ENCODE measurements at places on chromosomes 3 and 15. TPM values are rescaled to one million over a fixed set of nuclear protein-coding genes. Genes with fewer than 3 reads are reported as not detected.

DNA sequence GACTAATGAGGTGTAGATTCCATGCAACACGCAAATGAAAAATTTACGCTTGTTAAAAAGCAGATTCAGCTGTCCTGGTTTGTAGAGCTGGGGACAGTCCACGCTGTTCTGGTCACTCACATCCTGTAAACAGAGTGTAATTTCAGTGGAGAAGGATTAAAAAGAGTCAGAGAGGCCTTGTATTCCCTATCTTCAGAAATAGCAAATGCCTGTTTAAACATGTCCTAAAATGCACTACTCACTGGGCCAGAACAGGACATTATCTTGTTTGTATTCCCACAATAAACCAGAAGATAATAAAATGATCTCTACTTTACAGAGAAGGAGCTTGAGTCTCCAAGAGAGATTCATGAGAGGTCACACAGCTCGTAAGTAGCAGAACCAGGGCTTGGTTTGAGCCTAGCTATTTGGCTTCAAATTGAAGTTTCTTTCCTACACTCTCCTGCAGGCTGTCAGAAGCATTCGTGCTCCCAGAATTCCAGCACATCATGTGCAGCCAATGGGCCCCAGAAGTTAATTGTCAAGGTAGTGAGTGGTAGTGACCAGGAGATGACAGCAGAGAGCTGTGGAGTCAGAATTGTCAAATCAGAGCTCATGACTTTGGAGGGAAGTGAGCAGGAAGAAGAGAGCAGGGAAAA, 242.5 kb downstream of the ATP8B4 start:
- no peak for DNase-seq

DNA sequence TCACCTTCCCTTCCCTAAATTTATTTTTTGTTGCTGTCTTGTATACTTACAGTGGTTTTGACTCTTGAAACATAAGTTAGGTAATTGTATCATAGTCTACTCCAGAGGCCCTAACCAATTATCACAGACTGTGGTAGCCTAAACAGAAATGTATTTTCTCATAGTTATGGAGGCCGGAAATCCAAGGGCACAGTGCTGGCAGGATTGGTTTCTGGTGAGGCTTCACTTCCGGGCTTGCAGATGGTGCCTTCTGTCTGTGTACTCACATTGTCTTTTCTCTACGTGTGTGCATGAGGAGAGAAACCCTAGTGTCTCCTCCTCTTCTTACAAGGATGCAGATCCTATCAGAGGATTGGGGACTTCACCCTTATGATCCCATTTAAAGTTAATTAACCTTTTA, 290.2 kb upstream of the KCNMB2 start:
- DNase-seq, result no peak

DNA sequence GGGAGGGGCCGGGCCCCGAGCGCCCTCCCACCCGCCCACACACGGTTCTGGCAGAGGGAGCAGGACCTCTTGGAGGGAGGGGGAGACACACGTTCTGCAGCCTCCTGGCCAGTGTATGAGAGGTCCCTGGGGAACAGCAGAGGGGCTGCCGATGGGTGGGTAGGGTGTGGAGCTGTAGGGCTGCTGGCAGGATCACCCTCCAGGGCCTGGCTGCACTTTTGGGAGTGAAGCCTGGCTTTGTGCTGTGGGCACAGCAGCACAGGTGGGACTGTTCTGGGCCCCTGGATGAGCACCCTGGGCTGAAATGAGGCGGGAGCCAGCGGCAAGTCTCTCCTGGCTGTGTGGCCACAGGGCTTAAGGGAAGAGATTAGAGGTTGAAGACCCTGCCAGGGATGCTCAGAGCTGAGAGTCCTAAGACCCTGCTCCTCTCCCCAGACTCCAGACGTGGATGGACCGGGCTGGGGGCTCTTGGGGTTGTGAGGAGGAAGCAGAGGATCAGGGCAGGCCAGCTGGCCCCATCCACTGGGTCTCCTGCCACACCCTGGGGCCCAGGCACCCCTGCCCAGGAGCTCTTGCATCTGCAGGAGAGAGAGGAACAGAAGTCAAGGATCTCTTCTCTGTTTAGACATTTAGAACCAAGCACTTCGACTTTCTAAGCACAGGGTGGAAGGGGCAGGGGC, 45.2 kb downstream of the RGMA start:
- DNase-seq, result no peak

- DNase-seq, result no peak
Measured at GRCh38 chr15:77832874-77833273, 200.2 kb upstream of the LINGO1 start.

GRCh38 chr3:107063351-107063750, 313.9 kb upstream of the CCDC54 start:
- no peak for DNase-seq

DNA sequence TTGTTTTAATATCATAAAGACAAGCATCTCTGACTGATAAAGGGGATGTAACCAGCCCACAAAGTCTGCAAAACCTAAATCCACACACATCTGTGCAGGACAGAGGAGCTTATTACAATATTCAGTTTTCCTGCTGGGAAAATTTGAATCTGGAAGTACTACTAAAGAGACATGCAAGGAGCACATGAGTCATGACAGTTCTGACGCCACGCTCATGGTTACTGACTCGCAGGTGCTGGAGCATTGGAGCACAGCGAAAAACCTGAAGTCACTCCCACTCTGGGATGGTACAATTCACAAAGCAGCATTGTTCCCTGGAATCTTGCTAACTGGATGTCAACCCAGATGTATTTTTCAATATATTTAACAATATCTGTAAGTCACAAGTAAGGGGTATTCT, 7.6 kb upstream of the ISL2 start:
- DNase-seq, result no peak

GRCh38 chr15:93703092-93703739, 528.1 kb upstream of the MCTP2 start:
- no peak for DNase-seq

DNA sequence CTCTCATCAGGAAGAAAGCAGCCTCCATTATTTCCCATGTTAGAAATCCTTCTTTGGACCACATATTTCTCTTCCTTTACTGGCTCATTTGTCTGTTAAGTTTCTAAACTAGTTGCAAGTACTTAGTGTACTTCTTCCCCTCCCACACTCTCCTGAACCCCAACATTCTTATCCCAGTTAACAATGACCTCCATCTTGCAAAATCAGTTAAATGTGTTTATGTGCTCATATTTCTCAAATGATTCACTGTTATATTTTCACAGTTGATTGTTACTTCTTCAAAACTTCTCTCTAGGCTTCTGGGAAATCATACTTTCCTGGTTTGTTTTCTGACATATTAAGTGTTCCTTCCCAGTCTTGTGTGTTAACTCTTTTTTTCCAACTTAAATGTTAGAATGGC, 856.9 kb downstream of the EPHA3 start:
- DNase-seq, result no peak

DNA sequence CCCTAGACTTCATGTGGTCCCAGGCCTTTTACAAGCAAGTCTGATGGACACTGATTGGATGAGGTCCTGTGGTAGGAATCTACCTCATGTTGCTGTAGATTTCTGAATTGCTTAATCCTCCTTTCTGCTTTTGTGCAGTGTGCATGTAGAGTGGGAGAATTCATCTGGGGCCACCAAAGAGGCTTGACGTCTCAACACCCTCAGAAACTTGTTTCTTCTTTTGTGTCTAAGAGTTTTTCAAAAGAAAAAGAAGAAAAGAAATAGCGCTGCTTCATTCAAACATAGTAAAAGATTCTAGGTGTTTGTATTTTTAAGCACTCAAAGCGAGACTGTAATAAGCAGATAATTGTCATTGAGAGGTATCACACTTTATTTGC, 46.2 kb downstream of the NR1D2 start:
- peak; percentile 55 for DNase-seq

- no peak for DNase-seq
Measured at GRCh38 chr3:129812589-129812988, 80.9 kb downstream of the TMCC1 start.

DNA sequence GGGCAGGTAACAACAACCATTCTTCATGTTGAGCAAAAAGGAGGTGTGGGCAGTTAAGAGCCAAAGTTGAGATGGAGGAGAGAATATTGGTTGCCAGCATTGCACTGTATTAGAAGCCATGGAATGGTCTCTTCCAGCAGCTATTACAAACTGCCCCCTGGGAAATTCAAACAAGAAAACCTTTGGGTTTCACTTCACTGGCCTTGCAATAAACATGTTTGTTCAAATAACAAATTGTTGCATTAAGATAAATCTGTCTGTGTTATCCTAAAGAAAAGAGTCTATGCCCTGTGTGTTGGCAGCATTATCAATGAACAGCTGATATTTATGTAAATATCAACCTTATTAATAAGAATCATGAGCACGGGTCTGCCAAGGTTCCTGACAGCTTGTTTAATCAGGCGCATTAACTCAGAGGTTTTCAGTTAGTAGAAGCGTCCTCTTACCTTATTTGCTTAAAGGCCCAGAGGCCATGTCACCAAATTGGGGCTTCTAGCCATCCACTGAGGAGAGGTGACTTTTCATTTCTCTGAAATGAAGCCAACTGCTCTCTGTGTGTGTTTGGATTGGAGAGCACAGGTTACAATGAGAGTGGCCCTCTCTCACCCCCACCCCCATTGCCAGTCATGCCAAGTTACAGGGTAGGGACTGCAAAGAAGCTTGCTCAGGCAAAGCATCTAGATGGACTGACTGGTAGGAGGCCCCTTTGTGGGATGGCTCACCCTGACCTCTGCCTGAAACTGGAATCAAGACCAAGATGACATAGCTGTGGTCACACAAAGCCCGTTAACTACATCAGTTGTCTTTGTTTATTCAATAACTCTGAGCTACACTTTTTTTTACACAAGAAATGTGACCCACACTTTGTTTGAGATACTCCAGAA, 10.5 kb downstream of the FILIP1L start:
- DNase-seq, result no peak

- no peak for DNase-seq
Measured at GRCh38 chr3:155495387-155495786, 201.9 kb upstream of the STRIT1 start.

- DNase-seq, result no peak
Measured at GRCh38 chr3:175238801-175239200, 379.7 kb downstream of the NAALADL2 start.

- no peak for DNase-seq
Measured at GRCh38 chr3:41041899-41042298, 157.4 kb upstream of the CTNNB1 start.

DNA sequence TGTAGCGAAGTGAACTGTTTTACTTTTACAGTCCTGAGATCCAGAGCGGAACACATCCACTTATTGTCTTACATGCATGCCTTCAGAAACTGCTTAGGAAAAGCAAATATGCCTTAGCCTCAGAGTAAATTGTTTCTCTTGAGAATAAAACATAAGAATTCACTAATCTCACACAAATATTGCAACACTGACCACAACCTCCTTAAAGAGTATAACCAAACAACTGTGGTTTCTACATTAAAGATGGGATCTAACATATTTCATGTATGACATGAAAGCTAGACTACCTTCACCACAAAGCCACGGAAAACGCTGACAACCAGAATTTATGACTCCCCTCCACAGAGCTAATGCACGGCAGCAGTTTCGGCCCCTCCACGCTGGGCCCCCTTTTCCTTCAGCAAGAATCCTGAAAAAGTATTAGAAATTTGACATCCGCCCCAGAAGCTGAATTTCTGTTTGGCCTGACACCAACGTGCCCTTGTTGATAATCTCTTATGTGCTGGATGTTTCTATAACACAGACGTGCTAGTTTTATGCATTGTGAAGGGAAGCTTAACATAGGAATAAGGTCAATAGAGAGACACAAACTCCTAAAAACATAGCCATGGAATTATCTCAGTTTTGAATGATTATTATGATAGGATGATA, 84.6 kb downstream of the GREM1 start:
- DNase-seq, result no peak

GRCh38 chr15:67100801-67101581, 35.6 kb downstream of the SMAD3 start:
- no peak for DNase-seq

- DNase-seq, result no peak
Measured at GRCh38 chr3:148820361-148821245, 7.0 kb upstream of the CPB1 start.

DNA sequence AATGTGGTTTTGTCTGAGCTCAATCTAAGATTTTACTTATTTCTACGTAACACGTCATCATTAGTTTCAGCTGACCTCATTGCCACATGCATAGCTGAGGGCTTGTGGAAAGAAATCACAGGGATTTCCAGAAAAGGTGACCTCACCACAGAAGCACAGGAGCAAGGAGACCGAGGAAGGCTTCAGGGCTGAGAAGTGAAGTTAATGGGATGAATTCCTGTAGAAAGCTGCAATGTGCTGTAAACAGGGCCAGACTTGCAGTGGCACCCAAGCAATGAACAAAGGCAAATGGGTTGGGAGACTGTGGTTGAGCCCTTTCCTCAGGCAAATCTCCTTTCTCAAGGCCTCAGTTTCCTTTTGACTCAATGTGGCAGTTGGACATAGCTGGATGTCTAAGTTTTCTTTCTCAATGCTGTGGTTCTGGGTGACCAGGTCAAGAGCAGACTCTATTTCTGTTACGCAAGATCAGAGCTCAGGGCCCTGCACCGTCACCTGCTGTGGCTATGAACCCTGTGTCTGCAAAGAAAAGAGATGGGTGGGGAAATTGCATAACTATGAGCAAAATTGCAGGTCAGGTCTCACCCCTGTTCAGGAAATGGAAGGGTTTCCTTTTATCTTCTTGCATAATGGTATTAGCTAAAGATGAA, 252.2 kb upstream of the TBL1XR1 start:
- DNase-seq, result no peak

DNA sequence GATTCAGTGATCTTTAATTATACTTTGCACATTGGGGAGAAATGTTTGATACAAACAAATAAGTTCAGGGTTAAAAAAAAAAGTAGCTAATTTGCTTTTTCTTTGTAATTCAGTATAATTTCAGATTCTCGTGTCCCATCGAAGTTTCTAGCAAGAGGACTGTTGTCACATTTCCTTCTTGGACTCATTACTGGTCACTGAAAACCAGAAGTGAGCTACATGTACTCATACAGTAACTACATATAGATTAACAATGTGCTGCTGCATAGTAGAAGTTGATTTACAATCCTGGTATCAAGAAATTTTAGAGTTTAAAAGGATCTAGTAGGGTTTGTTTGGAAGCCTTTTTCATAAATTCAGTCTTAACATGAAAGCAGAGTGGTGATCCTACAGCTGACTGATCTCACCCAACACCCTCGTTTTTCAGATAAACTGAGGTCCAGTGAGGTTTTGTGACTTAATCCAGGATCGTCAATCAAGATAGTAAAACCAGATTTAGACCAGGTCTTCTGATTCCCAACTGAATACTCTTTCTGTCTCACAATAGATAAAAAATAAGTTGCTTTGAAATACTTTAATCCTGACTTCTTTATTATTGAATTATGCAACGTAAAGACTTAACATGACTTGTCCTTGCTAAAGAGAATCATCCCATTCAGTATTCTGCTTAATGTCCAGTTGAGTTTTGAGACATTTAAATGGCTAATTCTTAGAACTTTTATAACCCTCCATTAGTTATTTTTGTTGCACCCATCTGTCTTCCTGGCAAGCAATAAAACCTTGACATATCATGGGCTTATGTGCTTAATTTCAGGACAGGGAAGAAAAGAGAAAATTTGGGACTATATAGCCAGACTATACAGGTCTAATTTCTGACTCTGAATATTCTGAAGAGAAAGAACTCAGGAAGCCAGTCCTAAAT, 2.8 kb downstream of the SEC62 start:
- no peak for DNase-seq

- DNase-seq, result peak; percentile 6
Measured at GRCh38 chr3:122893754-122894668, 99.1 kb downstream of the SLC49A4 start.

- peak; percentile 9 for DNase-seq
Measured at GRCh38 chr3:181103605-181104004, 114.1 kb upstream of the DNAJC19 start.

The NPAP1 gene
- polyA plus RNA-seq, result not detected

The HTR3E gene
- not detected for polyA plus RNA-seq

The CCNB2 gene
- polyA plus RNA-seq, result 68.9 TPM

The ICE2 gene
- 17.5 TPM for polyA plus RNA-seq

The MEX3B gene
- 15.7 TPM for polyA plus RNA-seq

The CTXN2 gene
- 0.90 TPM for polyA plus RNA-seq

The CHRM5 gene
- polyA plus RNA-seq, result 4.4 TPM

The KNL1 gene
- 4.8 TPM for polyA plus RNA-seq

All from brain (organoid and tissue), 16 donors.